NCI-H524 treated with DMSO at 0.1 percent for 48 hours (cell line): ENCODE measurements at places on chromosomes 6 and 20.

GRCh38 chr20:11651138-11651537 lies 266.6 kb upstream of the BTBD3 start:
- DNase-seq = no peak

GRCh38 chr20:38395165-38395564 lies 40.0 kb downstream of the SNHG17 start:
- DNase-seq = no peak

- DNase-seq = no peak
Measured at GRCh38 chr20:58839474-58839874, 11.2 kb downstream of the GNAS-AS1 start.

DNA sequence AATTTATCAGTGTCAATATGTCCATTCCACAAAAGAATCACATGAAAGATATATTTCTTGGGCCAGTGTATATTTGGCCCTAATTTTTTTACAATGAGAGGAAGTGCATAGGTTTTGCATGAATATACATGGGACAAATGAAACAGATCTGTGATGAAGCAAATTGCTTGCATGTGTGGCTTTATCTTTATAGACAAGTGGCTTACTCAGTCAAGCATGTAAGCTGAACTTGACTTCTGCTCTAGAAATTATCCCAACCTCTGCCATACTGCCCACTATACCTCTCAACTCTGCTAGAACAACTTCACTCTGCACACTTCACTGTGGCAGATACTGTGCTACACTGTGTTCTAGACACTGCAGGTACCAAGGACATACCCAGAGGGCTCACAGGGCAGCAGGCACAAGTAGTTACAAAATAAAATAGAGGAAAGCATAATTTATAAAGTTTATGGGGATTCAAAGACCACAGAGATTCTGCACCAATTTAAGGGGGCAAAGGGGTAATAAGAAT lies 349.2 kb upstream of the HSF2 start:
- DNase-seq = no peak

- no peak for DNase-seq
Measured at GRCh38 chr6:36716476-36717093, 19.0 kb downstream of the RAB44 start.
